Renal cortex interstitium (tissue), 15 donors: ENCODE measurements at places on chromosomes 1 and 21.

GRCh38 chr1:201719812-201720521 is 109.0 kb upstream of the IPO9 start:
- peak; percentile 69 for DNase-seq

- no peak for DNase-seq
These were observed 24.4 kb downstream of the MCOLN2 start for GRCh38 chr1:84972377-84972987.

DNA sequence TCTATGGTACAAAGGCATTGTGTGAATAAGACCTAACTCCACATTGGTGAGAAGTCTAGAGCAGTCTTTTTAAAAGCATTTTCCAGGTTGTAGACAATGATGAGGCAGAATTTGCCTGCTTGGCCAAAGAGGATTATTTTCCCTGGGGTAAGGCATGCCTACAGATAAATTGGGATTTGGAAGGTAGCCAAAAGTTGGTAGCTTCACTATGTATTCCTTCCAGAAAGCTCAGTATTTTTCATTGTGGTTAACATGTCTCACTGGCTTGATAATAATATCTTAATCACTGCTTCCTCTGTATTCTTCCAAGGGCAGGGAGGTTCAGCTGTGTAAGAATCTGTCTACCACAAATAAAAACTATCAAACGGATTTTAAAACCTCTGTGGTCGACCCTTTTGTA is 590.8 kb upstream of the PRMT6 start:
- DNase-seq = no peak

- DNase-seq = no peak
These were observed 53.3 kb downstream of the GATAD2B start for GRCh38 chr1:153869486-153869885.

DNA sequence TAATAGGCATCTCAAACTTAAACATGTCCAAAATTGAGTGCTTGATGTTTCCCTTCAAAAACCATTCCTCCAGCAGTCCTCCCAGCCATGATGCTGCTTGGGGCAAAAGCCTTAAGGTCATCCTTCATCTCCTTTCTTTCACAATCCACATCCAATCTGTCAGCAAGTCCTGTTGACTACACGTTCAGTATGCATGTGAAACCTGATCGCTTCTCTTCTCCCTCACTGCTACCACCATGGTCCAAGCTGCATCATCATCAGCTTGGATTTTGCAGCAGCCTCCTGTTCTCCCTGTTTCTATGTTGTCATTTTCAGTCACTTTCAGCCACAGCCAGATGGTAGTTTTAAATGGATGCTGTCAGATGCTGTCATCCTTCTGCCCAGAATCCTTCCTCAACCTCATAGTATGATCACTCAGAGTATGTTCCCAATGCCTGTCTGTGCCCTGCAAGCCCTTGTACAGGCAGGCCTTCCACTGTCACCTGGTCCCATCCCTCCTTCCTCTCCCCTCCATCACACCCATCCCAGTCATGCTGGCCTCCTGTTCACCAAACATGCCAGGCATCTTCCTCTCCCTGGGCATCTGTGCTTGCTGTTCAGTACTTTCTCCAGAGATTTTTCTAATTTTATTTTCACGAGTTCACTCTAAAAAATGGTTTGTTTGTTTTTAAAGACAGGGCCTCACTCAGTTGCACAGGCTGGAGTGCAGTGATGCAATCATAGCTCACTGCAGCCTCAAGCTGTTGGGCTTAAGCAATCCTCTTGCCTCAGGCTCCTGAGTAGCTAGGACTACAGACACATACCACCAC is 66.0 kb downstream of the SYDE2 start:
- no peak for DNase-seq

- no peak for DNase-seq
These were observed 44.9 kb upstream of the SCMH1 start for GRCh38 chr1:41286992-41287391.

- no peak for DNase-seq
These were observed 14.3 kb downstream of the MORN1 start for GRCh38 chr1:2376931-2377672.

DNA sequence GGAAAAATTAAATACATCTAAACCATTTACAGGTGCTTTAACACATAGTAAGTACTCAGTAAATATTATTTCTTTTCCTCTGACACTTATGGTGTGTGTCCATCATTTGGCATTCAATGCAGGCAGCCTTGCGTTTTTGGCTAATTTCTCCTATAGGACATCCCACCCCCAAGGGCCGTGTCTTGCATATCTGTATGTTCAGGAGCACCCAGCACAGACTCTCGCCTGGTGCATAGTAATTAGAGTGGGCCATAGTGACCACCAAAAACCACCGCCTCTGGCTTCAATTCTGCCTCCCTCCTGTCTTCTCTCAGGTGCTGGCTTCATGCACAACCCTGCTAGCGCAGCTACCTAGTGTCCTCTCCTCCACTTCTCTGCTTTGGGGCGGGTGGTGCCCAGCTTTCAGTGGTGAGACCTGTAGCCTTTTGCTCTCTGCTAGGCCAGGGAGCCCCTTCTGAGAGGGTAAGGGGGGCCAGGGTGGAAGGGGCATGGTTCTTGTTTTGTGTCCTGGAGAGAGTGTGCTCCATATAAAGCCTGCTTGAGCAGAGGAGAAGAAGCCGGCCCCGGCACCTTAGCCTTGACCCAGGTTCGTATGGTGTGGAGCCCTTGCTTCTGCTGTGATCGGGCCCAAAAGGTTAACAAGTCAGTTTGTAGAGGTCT is 33.4 kb downstream of the BATF3 start:
- no peak for DNase-seq

GRCh38 chr1:155052439-155053395 is 1.6 kb downstream of the ADAM15 start:
- no peak for DNase-seq
